ENCODE measurements at places on chromosomes 7 and 10.

DNA sequence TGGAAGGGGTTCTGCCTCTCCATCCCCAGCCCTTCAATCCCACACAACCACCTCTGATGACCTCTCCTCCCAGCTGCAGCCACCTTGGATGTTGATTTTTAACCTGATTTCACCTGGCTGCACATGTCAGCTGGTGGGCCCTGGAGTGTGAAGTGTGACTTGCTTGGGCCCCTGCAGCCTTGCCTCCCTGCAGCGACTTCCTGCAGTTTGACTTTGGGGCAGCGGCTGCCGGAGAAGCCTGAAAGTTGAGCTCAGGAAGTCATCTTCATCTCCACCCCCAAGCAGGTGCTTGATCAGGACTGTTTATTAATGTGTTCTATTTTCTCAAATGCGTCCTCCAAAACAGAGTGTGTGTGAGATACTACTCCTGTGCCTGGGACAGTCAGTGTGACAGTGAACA is 675.2 kb upstream of the GALNT17 start:
- no peak for DNase-seq

DNA sequence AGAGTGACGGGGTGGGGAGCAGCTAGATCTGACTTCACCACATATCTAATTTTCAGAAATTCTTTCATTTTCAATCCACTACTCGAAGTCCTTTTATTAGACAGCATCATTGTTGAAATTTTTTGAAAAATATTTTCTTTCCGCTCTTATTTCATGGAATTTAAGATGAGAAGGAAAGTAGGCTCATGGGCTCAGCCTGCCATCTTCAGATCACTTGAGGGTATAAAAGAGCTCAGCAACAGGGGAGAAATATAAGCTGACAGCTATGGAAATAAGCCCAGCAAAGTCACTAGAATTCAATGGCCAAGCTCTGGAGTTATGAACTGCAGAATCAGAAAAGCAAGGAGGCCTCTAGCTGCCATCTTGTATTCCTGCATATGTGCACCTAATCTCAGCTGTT is 389.1 kb downstream of the XPNPEP1 start:
- DNase-seq: no peak

- DNase-seq: no peak
Measured at GRCh38 chr7:30886608-30887011, 25.0 kb upstream of the AQP1 start.

DNA sequence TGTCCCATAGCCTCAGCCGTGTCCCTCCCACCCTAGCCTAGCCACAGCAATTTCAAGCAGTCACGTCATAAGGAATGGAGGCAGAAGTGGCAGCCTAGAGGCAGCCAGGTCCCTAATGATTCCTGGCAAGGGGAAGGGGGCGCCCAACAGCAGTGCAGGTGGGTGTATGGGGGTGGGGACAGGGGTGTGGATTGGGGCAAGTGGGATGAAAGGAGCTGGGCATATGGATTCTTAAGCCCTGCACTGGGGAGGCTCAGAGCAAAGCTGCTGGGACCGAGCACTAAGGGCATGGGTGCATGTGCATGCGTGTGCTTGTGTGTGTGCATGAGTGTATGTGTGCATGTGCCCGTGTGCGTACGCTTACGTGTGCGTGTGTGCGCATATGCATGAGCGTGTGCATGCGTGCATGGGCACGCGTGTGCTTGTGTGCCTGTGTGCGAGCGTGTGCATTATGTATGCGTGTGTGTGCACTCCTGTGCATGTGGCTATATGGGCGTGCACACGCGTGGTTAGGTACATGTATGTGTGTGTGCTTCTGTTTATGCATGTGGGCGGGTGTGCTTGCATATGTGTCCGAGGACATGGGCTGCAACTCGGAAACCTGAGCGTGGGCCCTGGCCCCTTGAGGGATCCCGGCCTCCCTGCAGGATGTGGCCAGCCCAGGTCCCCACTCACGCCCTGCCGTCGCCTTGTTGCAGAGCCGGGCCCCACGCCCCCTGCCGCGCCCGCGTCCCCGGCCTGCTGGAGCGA is 34.1 kb downstream of the SH2B2 start:
- no peak for DNase-seq

DNA sequence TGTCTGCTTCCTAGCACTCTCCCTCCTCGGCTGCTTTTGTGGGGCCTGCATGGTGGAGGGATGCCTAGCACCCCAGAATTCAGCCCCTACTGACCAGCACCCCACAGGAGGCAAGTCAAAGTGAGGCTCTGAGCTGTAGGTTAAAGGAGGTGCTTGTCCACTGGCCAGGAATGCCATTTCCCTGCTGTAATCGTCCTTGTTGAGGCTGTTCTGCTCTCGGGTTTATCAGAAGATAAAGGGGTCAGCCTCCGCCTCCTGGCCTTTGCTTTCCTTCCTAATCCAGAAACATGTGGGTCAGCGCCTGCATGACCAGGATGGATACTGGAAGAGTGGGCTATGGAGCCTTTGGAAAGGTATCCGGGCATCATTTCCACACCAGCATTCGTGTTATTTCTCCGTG is 98.9 kb downstream of the MKI67 start:
- no peak for DNase-seq

GRCh38 chr10:91590904-91591796 is 41.7 kb downstream of the PPP1R3C start:
- DNase-seq: no peak

DNA sequence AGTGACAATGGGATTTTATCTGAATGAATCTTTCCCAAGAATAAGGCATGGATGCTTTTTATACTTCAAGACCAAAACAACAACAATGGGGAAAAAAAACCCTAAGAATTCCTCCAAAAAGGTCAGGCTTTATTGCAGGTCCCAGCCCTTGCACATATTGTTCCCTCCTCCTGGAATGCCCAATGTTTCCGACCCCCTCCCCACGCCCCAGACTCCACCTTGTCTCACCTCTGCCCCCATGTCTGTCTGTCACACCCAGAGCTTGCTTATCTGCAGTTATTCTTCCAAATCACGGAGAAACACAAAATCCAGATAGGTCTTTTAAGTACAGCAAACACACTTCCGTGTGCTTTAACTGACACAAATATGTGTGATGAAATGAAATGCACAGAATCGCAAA is 43.5 kb downstream of the ELMO1 start:
- DNase-seq: no peak

GRCh38 chr10:31343551-31343950 is 24.5 kb downstream of the ZEB1 start:
- DNase-seq: no peak
